Sciatic nerve (tissue), 2 donors: ENCODE measurements at places on chromosomes 12 and 14.

GRCh38 chr12:58095002-58095401 is 153.6 kb downstream of the ATP23 start:
- DNase-seq: no peak

GRCh38 chr14:68230202-68230949 is 410.8 kb downstream of the RAD51B start:
- DNase-seq: no peak

GRCh38 chr12:60714141-60714900 is 1118.5 kb downstream of the SLC16A7 start:
- no peak for DNase-seq

- no peak for DNase-seq
These were observed 4.0 kb downstream of the TBX3 start for GRCh38 chr12:114679942-114680341.

DNA sequence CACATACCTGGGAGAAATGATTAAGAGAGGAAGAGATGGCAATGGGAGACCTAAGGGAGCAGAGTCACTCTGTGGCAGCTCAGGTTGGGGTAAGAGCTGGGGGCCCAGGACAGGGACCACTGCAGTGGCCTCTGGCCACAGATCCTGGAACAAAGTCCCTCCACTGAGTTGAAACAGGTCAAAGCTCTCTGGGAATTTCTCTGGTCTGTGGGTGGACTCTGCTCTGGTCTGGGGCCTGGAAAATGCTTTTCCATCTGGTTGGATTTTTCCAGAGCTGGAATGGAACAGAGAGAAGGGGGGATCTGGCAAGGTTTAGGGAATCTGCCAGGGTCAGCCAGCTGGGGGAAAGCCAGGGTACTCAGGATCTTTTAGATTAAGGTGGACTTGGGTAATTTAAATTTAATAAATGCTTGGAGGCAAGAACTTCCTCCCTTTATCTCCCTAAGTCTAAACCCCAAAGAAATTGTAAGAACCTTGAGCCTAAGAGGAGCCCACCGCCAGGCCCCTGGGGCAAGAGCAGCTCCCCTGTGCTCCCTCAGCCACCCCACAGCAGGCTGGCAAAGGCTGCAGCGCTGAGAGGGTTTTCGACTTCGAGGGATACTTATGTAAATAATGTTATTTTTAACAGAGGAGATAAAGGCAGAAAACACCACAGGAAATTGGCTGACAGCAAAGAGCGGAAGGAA is 3.7 kb downstream of the HOXC10 start:
- no peak for DNase-seq

DNA sequence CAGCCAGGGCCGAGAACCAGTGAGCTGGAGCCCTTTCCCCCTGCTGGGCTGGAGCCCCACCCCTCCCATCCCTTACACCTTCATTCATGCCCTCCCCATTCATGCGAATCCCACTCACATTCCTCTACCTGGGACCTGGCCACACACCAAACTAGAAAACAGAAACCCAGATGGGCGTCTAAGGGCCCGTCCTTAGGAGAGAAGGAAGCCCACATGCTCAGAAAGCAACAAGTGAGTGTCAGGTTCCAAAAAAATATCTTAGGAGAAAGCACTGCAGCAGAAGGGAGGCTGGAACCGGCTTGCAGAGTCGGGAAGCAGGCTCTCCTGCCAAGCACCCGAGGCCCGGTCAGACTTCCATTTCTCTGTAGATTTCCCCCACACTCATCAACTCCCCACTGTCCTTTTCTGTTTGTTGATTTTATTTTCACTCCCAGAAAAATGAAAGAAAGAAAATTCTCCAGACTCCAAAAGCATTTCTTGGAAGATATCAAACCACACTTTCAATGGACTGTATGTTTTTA is 13.6 kb downstream of the BCL11B start:
- no peak for DNase-seq

GRCh38 chr12:41619705-41620104 is 431.6 kb downstream of the PDZRN4 start:
- no peak for DNase-seq

DNA sequence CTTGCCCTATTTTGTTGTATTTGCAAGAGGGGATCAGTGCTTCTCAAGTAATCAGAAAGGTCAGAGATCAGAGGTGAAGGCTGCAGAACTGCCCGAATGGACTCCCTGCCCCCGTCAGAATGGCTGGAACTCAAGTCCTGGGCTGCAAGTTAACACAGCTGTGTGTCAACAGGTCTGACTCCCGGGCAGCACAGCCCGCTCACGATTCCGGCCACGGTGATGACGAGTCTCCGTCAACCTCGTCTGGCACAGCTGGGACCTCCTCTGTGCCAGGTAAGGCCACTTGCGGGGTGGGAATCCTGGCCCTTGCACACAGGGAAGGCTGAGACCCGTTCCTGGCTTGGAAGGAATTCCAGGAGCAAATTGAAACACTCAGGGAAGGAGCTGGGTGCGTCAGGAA is 13.4 kb downstream of the DCAF4 start:
- no peak for DNase-seq

DNA sequence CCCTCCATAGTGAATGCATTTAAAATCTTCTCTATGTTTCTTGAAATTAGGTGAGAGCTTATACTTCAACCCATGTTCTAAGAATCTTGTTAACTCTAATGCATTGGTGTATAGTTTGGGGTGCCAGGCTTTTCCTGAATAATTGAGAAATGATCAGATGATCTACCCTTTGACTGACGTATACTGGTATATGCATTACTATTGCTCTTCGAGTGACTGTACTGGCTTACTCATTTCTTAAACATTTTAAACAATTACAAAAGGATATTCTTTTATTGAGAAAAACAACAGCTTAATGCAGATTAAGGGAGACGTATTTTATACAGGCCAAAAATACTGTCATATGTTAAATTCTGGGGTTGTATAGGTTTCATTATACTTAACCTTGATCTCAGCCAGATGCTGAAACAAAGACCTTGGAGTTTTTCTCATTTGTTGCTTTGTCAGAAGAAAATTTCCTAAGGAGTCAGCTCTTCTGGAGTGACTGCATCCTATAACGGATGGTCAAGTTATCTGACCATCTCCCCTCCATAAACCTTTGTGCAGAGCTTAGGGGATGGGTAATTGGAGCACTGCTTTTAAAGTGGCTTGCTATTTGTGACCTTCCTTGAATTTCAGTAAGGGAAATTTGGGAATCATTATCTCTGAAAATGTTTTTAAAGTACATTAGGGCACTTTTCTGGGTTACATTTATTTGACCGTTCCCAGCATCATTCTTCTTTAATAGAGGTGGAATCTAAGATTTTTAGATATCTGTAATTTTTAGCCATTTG is 507.6 kb downstream of the PCNX1 start:
- DNase-seq: no peak

- no peak for DNase-seq
These were observed 886 bp upstream of the METTL17 start for GRCh38 chr14:20988717-20989470.

- DNase-seq: no peak
These were observed 27.5 kb upstream of the HNF1A start for GRCh38 chr12:120950807-120951206.

DNA sequence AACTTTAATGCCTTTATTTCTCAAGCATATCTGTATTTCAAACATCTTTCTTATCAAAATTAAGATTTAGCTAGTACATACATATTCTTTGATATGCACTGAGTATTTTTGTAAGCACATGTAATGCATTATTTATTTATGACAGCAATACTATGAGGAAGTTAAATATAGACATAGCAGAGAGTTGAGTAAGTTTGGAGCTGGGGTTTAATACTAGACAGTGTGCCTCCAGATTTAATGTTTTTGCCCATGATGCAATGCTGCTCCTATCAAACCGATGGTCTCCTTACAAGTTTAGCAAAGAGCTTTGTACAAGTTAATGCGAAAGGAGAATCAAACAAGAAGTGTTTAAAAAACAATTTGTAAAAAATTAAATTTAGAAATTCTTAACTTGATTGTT is 826.6 kb upstream of the MGAT4C start:
- no peak for DNase-seq

- no peak for DNase-seq
These were observed at the start of gene KRT81 for GRCh38 chr12:52291267-52291935. TSS of gene KRT81 (minus strand) at chr12:52291534. CDS start at chr12:52291465, 69 bp downstream.

DNA sequence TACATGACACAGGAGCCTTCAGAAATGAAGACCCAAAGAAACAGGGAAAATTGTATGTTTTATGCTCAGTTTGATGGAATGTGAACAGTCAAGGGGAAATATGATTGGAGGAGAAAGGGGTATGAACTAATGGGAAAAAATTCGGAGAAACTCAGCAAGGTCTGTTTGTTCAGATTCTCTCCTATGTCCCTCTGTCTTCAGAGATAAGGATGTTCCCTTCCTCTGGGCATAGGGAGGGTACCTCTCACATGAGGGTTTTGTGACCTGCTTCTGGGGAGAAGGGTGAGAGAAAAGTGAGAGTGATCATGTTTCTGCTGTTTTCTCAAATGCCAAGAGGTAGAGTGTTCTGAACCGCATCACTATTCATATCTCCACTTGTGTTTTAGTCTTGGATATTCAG is 26.6 kb upstream of the LIMA1 start:
- no peak for DNase-seq

GRCh38 chr12:108033090-108033489 is 96.0 kb upstream of the WSCD2 start:
- no peak for DNase-seq

- DNase-seq: no peak
These were observed 2.8 kb downstream of the PTPN21 start for GRCh38 chr14:88551980-88552431.

- no peak for DNase-seq
These were observed 101.9 kb downstream of the DACT1 start for GRCh38 chr14:58739674-58740073.

GRCh38 chr14:94398536-94398935 is 10.1 kb upstream of the SERPINA1 start:
- DNase-seq: no peak

GRCh38 chr12:22658214-22658613 is 33.2 kb downstream of the ETNK1 start:
- no peak for DNase-seq

DNA sequence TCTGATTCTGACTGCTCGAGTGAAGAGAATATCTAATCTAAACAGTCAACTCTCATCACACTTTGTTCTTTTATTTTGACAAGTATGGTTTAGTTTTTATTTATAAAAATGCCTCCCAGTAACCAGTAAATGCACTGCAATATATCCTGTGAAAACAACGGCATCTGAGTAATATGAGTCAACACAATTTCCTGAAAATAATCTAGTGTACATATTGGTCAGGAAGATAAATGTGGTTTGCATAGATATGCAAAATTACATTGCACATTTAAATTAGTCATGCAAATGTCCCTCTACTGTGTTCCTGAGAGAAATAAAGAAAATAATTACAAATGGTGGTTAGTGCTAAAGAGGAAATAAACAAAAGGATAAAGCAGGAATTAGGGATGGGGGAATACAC is 1190.7 kb upstream of the SEL1L start:
- no peak for DNase-seq

- no peak for DNase-seq
These were observed 77.0 kb upstream of the PSMC1 start for GRCh38 chr14:90179357-90179756.

GRCh38 chr12:88781909-88782308 is 201.6 kb upstream of the KITLG start:
- no peak for DNase-seq

- no peak for DNase-seq
These were observed 232.8 kb downstream of the MSRB3 start for GRCh38 chr12:65511134-65511834.

DNA sequence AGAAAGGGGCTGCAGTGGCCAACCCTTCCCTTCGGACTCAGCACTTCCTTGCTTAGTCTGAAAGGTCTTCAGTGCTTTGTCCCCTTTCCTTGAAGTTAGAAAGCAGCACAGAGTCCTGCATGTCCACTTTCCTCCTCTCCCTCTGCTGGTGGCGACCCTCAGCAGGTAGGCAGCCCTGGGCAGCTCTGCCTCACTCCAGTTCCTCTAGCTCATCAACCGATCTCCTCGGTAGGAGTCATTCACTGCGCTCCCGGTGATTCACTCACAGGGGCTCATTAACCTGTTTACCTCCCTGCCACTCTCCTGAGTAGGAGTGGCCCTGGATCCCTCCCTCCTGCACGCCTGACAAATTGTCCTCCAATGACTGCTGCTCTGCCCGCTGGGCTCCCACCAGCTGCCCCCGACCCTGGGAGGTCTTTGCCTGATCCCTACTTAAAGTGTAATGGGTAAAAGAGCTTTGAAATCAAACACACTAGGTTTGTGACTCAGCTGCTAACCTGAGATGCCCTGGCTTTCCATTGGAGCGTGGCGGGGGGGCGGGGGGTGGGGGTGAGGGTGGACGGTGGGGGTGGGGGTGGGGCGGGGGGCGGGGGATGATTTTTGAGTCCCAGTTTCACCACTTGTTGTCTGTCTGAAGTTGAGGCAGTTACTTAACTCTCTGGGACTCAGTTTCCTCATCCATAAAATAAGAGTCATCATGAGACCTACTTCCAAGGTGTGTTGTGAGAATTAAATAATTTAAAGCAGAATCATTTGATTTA is 4.2 kb downstream of the SCNN1A start:
- no peak for DNase-seq

- DNase-seq: no peak
These were observed 9.5 kb upstream of the LTBP2 start for GRCh38 chr14:74621556-74621955.

GRCh38 chr14:61560323-61560722 is 135.0 kb upstream of the HIF1A start:
- no peak for DNase-seq

- no peak for DNase-seq
These were observed 276.2 kb downstream of the SSPN start for GRCh38 chr12:26471560-26471959.

DNA sequence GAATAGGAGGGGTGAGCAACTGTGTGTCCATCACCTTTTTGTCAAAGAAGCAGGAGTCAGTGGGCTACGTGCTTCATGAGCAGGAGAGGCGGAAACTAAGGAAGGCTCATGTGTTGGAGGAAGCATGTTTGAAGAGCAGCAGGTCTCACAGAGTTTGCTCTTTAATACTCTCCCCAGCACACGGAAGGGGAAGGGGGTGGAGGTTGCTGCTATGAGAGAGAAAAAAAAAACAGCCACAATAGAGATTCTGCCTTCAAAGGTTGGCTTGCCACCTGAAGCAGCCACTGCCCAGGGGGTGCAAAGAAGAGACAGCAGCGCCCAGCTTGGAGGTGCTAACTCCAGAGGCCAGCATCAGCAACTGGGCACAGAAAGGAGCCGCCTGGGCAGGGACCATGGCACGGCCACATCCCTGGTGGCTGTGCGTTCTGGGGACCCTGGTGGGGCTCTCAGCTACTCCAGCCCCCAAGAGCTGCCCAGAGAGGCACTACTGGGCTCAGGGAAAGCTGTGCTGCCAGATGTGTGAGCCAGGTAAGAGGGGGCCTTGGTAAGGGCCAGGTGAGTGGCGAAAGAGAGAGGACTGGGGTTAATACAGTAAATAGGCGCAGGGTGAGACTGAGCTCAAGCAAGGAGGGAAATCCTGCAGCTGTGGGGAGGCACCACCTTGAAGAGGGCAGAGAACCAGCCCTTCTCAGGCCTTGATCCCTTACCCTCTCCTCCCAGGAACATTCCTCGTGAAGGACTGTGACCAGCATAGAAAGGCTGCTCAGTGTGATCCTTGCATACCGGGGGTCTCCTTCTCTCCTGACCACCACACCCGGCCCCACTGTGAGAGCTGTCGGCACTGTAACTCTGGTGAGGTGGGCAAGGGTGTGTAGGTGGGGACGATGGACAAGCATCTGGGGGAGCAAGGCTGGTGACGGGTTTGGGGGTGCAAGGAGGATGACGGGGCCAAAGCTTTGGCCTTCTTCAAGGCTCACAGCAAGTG is at the start of gene CD27:
Gene CD27 (plus strand): TSS at position 252 of the 985 bp plus-strand sequence. CDS start 141 bp downstream, at position 393.
- DNase-seq: peak; percentile 48
